ENCODE measurements at places on chromosomes 6 and 20.

- no peak for DNase-seq
These were observed 30.8 kb upstream of the ENPP1 start for GRCh38 chr6:131776985-131777384.

DNA sequence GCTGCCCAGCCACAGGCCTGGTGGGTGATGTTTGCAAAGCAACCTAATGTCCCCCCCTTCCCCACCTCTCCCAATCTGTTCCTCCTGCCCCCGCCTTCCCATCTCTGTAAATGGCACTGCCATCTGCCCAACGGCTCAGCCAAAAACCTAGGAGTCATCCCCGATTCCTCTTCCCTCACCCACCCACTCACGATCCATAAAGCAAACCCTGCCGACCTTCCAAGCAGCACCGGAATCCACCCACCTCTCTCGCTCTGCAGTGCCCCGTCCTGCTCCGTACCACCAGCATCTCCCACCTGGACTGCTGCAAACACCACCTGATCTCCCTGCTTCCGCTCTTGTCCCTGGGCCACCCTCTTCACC, 37.6 kb downstream of the SULF2 start:
- no peak for DNase-seq

GRCh38 chr6:107491138-107491609, 1.3 kb downstream of the SOBP start:
- no peak for DNase-seq

DNA sequence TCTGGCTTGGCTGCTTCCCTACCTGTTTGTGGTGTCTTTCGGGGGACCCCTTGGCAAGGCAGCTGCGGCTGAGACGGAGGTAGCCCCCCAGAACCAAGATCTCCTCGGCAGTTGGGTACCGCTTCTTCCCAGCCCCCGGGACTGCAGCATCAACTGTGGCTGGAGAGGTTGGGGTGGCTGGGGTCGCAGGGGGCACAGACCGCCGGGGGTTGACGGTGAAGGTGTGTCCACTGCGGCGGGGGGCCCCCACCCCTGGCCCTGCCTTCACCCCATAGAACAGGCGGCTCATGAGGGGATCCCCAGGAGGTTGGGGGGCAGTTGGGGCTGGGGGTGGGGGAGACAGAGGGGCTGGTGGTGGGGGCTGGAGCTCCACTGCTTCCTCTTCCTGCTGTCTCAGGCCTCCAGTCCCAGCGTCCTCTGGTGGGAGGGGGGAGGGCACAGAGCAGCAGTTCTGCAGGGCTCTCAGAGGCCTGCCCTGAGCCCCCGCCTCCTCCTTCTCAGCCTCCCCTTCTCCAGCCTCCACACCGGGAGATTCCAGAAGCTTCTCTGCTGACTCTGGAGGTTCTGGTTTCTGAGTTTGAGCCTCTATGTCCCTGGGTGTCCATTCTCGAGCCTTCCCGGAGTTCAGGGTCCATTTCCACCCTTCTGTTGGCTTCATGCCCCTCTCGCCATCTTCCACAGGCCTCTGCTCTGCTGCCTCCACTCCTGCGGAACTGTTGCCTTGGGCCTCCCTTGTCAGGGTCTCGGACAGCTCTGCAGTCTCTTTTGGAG, 1.9 kb downstream of the PPP1R18 start:
- no peak for DNase-seq
